Central memory CD8-positive, alpha-beta T cell (primary cell): ENCODE measurements at places on chromosomes 2 and 18.

DNA sequence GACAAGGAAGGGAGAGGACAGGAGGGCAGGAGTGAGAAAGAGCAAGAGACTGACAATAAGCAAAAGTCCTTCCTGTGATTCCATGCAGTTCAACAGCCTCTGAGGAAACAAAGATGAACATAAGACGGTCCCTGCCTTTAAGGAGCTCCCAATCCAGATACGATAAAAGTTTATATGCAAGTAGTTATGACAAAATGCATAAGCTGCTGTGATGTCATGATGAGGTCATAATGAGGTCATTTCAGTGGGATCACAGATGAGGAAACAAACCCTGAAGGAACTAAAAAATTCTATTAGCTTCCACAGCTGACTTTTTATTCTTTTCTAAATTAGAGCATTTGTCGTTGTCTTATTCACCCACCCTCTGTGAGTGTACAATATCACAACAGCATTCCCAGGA, 458.5 kb upstream of the ACVR2A start:
- no peak for DNase-seq

DNA sequence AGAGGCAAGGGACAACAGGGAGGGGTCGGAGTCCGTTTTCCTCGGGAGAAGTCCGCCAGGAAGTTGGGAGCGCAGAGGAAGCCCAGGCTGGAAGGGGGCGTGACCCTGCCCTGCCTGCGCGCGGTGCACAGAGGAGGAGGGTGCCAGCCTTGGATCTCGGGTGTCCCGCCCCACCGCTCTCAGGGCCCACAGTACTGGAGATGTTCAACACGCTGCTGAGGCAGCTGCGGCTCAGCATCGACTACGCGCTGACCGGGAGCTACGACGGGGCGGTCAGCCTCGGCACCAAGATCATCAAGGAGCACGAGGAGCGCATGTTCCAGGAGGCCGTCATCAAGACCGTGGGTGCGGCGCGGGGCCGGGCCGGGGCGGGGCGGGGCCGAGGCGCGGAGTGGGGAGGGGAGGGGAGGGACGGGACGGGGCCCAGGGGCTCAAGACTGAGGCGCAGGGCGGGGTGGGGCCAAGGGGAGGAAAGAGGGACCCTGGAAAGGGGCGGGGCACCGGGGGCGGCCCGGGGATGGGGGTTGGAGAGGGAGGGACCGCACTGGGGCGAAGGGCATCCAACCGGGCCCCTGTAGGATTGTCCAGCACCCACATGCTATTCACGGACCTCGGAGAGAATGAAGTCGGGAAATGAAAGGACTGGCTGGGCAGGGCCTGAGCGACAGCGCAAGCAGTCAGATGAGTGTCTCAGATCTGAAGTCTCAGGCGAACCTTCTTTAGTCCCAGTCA, 36.6 kb downstream of the POMC start:
- DNase-seq = no peak

DNA sequence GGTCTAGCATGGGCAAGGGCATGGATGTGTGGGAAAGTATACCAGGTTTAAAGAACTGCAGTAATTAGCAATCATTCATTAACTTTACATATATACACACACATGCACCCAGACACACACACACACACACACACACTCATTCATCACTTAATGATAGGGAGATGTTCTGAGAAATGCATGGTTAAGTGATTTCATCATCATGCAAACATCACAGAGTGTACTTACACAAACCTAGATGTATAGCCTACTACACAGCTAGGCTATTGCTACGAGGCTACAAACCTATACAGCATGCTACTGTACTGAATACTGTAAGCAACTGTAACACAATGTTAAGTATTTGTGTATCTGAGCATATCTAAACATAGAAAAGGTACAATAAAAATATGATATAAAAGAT, 83.6 kb downstream of the COLEC12 start:
- DNase-seq = no peak

DNA sequence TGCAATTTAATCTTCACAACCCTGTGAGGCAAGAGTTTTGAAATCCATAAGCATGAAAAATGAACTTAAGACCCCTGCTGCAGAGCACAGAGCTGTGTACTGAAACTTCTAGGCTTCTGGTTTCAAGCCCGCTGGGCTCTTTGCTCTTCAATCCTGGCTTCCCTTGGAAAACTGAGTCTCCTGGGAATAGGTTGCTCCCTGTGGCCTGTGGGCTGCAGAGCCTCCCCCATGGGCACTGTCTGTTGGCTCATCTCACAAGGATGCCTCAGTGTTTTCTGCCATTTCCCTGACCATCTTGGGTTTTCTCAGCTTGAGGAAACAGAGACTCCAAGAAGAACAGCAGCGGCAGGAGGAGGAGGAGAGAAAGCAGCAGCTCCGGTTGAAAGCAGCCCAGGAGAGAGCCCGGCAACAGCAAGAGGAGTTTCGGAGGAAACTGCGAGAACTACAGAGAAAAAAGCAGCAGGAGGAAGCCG, 44.5 kb downstream of the SUMO1 start:
- DNase-seq = no peak

GRCh38 chr2:135125940-135126339, 73.8 kb downstream of the RAB3GAP1 start:
- no peak for DNase-seq

GRCh38 chr18:59461171-59461570, 102.1 kb upstream of the LMAN1 start:
- no peak for DNase-seq

GRCh38 chr2:185221-185620, 78.6 kb downstream of the SH3YL1 start:
- no peak for DNase-seq

- no peak for DNase-seq
Measured at GRCh38 chr2:197028230-197028629, 101.7 kb upstream of the PGAP1 start.

GRCh38 chr2:64492272-64492671, 31.9 kb upstream of the AFTPH start:
- DNase-seq = no peak

- DNase-seq = no peak
Measured at GRCh38 chr2:200219309-200220113, 87.0 kb upstream of the SPATS2L start.

- DNase-seq = no peak
Measured at GRCh38 chr18:27206411-27206810, 21.3 kb upstream of the CHST9 start.

- no peak for DNase-seq
Measured at GRCh38 chr2:127580167-127581049, 44.9 kb downstream of the MYO7B start.

GRCh38 chr18:22169011-22169888, at the start of gene GATA6:
TSS of gene GATA6 (plus strand) at chr18:22169589. CDS start at chr18:22171145, 1,556 bp downstream.
- DNase-seq = no peak
